ENCODE measurements at places on chromosomes 6 and 20.

GRCh38 chr6:41846666-41847237 is 48.4 kb downstream of the USP49 start:
- peak; percentile 92 for DNase-seq

- no peak for DNase-seq
These were observed 16.3 kb downstream of the WFDC3 start for GRCh38 chr20:45775411-45775810.

GRCh38 chr20:53597030-53597482 is 3.4 kb upstream of the ZNF217 start:
- no peak for DNase-seq

DNA sequence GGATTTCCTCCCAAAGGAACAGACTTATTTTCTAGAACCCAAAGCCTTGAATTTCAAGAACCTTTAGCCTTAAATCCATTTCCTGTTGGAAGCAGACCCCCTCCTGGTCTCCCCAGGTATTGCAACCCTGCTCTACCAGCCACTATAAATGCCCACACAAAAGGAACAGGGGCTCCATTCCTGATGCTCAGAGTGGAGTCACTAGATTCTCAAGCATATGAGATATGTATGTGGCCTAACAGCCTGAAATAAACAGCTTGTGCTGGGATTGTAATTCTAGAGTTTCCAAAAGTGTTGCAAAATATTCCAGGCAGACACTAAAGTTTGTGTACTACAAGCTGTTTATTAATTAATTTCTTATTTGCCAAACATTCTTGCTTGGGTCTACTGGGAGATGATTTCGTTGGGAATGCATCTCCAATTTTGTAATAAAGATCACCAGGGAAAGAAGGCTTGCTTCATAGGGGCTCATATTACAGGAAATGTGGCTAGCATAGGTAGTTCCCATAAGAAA is 44.8 kb downstream of the RIPOR3 start:
- DNase-seq, result peak; percentile 97

DNA sequence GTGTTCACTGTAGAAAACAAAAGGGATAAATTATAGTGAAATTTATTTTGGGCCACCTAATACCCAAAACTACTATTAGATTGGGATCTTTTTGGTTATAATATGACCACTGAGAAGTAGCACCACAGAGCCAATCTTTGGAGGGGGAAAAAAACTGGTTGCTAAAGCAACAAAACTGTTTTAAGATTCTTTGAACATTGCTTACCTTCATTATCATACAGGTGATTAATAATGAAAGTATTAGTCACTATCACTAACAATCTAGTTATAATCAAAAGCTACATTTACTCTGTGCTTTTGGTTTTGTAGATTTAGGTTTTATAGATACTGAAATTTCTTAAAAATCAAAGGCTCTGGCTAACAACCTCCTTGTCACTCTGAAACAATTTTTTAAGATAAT is 31.7 kb downstream of the STX7 start:
- DNase-seq, result no peak

GRCh38 chr20:32454164-32455145 is 96.3 kb downstream of the ASXL1 start:
- DNase-seq, result no peak

DNA sequence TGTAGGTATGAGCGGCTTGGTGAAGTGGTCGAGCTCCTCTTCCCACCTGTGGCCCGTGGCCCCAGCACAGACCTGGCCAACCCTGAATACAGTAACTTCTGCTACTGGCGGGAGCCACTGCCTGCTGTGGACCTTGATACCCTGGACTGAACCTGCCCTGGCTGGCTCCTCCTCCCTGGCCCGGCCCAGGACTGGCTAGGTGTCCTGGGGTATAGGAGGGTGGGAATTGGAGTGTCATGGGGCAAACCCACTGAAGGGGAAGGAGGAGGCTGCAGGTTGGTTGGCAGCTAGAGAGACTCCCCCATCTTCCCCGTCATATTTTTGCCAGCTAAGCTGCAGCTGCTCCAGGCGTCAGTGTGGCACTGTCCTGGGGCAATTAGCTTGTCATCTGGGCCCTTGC is 7.9 kb downstream of the EMILIN3 start:
- no peak for DNase-seq

- no peak for DNase-seq
These were observed 581.8 kb upstream of the MMS22L start for GRCh38 chr6:97864826-97865225.

DNA sequence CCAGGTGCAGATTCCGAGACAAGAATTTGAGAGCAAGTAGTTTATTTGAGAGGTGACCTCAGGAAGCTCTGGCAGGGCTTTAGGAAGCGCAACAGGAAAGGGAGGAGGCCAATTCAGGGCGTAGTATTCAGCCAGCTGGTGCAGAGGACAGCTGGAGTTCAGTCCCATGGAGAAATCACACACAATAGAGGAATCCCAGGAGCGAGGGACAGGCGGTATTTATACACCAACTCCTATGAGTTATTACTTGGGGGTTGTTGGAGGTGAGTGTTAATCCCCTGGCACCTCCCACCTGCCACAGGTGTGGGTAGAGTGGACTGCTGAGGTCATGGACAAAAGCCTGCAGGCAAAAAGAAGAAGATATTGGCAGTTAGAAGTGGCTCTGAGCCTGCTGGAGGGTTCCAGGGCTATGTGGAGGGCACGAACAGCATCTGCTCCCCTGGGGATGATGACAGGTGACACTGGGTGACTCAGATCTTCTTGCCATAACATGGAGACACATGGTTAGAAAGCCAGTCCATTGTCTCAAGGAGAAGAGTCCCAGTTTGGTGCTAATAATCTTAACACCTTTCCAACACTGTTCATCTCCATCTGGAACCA is 13.9 kb upstream of the SULF2 start:
- no peak for DNase-seq

DNA sequence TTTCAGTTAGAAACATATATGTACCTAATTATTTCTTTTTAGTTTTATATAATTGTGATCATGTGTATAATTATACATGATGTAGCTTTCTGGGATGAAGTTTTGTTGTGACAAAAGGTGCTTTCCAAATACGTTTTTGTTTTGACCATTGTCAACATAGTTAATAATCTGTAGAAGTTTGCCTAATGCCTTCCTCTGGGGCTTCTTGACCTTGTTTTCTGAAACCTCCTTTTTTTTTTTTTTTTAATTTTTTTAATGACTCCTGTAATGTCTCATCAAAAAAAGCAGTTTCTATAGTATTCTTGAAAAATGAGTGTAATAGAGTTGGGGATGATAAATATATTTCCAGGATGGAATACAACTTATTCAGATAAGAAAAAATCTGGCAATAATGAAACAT is 434.7 kb upstream of the SOX4 start:
- DNase-seq, result no peak

- no peak for DNase-seq
These were observed 43.9 kb upstream of the KIF25 start for GRCh38 chr6:167953551-167953950.

GRCh38 chr6:42140756-42141602 is 1.4 kb downstream of the C6orf132 start:
- peak; percentile 55 for DNase-seq

GRCh38 chr20:62413025-62413570 is 6.0 kb upstream of the CABLES2 start:
- DNase-seq, result no peak

- DNase-seq, result no peak
These were observed 63.4 kb downstream of the AHI1 start for GRCh38 chr6:135434095-135434494.

- peak; percentile 59 for DNase-seq
These were observed 79.5 kb upstream of the MYL9 start for GRCh38 chr20:36461600-36462439.

GRCh38 chr6:170297576-170298330 is 6.9 kb upstream of the DLL1 start:
- no peak for DNase-seq

DNA sequence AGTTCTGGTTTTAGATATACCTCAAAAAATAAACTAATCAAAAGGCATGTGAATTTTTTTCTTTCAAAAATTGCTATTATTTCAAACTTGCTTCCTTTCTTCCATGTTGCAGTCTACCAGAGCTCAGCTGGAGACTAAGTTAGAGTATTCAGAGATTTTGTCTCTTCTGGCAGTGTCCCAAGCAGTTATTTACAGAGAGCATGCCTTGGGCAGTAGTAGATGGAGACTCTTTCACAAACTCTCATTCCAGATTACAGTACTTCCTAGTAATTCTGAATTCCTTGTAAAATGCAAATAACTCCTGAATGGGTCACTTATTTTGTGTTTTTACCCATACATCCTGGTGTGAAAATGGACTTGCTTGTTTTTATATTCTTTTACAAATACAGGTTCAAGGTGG is 703.4 kb downstream of the EPHA7 start:
- peak; percentile 51 for DNase-seq

DNA sequence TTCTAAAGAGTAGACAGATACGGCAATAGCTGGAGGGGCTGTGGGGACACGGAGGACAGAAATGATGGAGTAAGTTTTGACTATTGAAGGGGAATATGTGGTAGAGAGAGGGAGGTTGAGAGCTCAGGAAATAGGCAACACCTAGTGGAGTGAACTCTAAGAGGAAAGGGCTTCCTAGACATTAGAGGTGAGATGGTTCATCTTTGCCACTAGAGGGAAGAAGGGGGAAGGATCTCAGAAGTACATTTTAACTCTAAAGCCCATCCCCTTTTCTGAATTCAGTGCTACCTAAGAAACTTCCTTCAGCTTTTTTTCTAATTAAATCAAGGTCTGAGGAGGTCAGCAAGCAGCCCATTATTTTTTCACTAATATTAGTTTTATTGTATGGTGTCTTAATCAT is 689.4 kb upstream of the MAP3K7 start:
- no peak for DNase-seq

DNA sequence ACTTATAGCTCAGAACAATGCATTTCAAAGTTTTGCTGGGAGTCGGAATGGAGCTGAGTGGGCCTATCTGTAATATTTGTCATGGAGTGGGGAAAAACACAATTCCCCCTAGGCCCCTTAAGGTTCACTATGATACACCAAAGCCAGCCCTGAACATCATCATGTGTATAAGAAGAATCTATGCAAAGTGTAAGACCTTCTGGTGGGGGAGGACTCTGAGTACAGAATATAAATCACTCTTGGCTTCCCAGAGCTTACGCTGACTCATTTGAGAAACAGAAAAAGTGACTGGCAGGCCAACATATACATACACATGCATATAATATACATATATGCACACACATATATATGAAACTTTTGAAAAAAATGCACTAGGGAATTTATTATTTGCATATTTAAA is 54.1 kb upstream of the UBR2 start:
- no peak for DNase-seq

- DNase-seq, result no peak
These were observed 4.6 kb downstream of the MAS1L start for GRCh38 chr6:29483186-29483585.

DNA sequence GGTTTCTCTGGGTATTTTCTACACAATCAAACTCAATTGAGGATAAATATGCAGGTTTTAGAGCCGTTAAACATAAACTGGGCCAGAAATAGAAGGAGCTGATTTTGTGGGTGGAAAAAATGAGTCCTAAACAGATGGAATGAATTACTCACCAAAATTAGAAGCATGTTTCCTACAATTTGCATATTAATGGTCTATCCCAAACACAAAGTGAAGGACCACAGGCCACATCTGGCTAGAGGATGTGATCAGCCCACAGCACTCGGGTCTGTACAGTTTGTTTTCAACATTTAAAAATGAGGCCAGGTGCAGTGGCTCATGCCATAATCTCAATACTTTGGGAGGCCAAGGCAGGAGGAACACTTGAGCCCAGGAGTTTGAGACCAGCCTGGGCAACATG is 296.3 kb downstream of the PREX1 start:
- DNase-seq, result peak; percentile 12

GRCh38 chr6:106159531-106159940 is 73.4 kb downstream of the PRDM1 start:
- peak; percentile 97 for DNase-seq

- DNase-seq, result no peak
These were observed 57.4 kb upstream of the EDN3 start for GRCh38 chr20:59242714-59243626.

DNA sequence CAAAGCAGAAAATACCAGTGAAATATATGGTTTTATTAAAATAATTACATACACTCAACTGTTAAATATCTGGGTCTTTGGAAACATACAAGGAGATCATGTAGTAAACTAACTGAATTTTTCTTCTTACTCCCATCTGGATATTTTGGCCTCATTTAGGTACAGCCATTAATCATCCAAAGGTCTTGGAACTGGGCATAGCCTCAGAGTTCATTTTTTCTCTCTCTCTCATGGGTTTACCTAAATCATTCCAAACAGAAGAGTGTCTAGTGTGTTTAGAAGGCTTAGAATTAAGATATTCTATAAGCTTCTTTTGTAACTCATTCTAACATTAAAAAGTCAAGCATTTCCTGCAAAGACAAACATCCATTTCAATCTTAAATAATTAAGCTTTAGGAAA is 79.4 kb downstream of the HMGCLL1 start:
- DNase-seq, result no peak

DNA sequence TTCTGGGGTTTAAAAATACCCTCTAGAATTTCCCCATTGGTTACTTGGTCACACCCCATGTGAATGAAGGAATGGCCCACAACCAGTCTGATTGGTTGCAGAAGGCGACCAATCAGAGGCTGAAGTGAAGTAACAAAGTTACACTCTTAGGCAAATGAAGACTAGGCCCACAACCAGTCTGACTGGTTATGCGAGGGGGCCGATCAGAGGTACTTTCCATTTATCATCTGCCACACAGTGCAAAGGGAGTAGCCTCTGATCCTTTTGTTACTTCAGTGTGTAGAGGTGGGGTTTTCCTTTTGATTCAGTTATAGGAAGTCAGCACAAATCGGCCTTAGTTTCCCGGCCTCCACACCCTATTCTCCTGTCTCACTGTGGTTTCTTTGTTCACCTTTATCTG is 61.2 kb upstream of the SGK1 start:
- DNase-seq, result no peak

- no peak for DNase-seq
These were observed 501.8 kb downstream of the CD83 start for GRCh38 chr6:14619419-14619781.

- DNase-seq, result no peak
These were observed 333.5 kb downstream of the RNGTT start for GRCh38 chr6:88629838-88630494.

DNA sequence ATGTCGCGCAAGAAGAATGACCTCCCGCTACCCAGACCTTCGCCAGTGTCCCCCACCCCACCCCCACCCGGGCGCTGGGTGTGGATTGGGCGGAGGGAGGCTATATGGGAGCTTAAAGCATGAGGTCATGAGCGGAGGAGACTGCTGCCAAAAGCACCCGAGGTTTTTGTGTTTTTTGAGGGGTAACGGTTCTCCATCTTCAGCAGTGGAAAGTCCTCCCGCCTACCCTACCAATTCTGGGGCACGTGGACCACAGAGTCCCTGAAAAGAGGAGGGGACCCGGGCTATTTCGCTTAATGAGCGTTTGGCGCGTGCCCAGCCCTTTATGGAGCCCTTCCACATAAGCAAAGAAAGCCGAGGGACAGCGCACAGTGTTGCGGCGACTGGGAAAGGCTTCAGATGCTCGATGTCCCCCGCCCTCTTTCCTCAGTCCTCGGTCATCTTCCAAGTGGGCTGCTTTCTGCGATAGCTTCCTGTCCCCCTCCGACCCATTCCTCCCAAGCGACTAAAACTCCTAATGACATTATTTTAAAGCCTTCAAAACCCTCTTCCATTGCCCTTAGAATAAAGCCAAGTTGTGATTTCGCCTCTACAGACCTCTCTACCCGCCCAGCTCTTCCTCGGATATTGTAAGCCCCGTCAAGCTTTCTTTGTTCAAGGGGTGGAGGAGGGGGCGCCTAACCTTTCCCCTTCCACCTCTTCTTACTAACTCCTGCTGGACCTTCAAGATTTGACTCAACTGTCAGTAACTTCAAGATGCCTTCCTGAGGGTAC is 2.1 kb upstream of the TRERF1 start:
- DNase-seq, result peak; percentile 61

- no peak for DNase-seq
These were observed 27.6 kb downstream of the GABRR2 start for GRCh38 chr6:89287351-89288028.

Measured in AG10803 (cell line).